ENCODE measurements at places on chromosomes 1 and 21.
A peak's percentile ranks its signal among the peaks of the same experiment; 100 is the strongest.

- DNase-seq: no peak
Observed at GRCh38 chr1:153698923-153699714, 20.6 kb downstream of the NPR1 start.

GRCh38 chr1:219657186-219657585 is 44.3 kb upstream of the ZC3H11B start:
- peak; percentile 20 for DNase-seq

- peak; percentile 73 for DNase-seq
Observed at GRCh38 chr21:22575165-22575584, 1577.0 kb downstream of the NCAM2 start.

- DNase-seq: no peak
Observed at GRCh38 chr1:166283600-166283999, 116.8 kb upstream of the FAM78B start.

DNA sequence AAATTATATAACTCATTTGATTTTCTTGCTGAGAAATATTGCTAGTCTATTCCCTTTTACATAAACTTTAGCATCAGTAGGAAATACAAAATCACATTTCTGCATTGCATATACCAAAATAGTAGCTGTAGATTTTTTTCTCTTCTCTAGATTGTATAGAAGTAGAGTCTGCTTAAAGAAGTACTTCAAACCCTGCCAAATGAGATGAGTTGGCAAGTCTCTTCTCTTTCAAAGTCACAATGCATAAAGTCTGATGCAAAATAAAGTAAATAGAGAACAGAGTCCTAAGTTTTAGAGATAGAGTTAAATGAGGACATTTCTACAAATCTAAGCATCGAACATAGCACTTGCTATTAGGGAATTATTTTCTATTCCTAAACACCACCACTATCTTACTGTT is 6.4 kb downstream of the PLPPR4 start:
- no peak for DNase-seq

DNA sequence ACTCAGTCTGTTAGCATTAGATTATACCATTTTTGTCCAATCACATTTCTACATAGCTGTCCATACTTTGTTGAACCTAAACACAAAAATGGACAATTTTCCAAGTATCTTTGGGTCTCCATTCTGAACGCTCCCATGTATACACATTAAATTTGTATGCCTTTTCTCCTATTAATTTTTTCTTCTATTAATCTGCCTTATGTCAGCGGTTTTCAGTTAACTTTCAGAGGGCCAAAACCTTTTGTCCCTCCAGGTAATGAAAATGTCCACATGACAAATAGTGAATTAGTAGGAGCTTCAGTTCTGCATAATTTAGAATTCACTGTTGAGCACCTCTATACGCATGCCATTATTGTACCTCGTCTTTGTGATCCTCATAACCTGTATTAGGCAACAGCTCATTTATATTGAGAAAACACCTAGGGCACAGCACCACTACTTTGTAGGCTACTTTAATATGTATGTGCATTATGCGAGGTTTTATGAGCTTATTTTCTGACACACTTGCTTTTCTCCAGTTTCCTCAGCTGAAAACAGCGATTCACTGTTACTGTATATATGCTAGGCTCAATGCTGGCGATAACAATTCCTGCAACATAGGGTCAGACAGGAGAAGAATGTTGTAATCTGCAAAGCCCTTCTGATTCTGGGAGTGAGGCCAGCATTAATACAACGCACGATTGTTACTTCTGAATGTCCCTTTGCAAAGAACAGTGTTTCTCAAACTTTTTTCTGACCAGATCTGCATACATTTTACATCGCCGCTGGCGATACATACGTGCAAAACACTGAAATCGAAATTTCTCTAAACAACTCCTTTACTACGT is 1.1 kb upstream of the ABCD3 start:
- DNase-seq: no peak

GRCh38 chr1:199295107-199295506 is 656.3 kb downstream of the PTPRC start:
- peak; percentile 19 for DNase-seq

GRCh38 chr1:173418107-173418985 is 58.8 kb upstream of the PRDX6 start:
- no peak for DNase-seq

All from NCI-H2171 treated with DMSO at 0.1 percent for 48 hours (cell line).